ENCODE measurements at places on chromosomes 11 and 22.
A peak's percentile ranks its signal among the peaks of the same experiment; 100 is the strongest.

DNA sequence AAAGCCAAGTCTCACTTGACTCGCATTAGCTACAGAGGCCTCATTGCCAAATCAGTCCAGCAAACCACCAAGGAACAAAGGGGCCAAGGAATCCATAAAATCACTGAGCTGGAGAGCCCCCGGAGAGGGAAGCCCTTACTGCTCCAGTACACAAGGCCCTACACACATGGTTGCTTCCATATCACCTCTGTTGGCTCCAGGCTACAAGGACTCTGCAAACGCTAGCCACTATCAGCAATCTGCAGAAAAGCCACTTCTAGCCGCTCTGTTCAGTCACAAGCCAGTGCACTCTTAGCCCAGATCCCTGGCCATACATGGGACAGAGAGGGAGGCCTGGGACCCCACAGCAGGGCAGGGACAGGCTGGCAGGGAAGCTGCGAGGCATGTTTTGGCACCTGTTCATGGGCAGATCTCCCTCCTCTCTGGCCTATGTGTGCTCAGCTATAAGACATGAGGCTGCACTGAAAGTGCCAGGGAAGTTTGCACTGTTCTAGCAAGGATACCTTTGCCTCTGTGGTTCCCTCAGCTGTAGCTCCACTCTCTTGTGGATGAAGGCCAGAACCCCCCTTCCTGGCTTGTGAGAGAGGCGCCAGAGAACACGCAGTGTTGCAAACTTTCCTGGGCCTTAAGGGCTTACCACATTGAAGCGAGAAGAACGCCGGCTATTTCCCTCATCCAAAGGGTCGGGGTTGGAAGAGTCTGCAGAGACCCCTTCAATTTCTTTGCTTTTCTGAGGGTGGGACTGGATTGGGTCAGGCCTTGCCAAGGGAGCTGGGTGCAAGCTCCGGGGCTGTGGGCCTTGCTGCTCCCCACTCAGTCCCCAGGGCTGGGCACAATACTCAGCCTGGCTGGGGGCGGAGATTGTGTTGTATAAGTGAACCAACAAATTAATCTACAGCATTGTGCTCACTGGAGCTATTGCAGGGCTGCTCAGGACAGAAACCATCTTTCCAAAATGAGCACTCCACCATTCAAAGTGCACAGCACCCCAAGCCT is 108.7 kb upstream of the PITPNB start:
- peak; percentile 56 for DNase-seq

- DNase-seq = no peak
Measured at GRCh38 chr22:22753526-22754267, 109.3 kb downstream of the GGTLC2 start.

DNA sequence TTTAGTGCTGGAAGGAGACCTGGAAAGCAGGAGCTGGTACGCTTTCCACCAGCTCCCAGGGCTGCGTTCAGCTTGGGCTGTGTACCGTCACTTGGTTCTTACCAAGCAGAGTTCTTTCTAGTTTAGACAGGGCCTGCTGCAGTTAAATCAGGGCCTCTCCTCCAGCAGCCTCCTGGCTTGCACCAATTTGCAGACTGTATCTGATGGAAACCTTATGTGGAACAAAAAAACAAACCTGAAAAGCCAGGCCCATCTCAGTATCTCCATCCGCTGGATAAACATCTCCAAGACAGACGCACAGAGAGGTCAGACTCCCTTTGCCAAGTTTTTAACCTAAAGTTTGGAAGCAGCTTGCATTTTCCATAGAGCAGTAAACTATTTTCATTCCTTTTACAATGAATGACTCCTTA is 288.6 kb upstream of the SORL1-AS1 start:
- no peak for DNase-seq

GRCh38 chr22:44668190-44668885 is 33.7 kb upstream of the PRR5 start:
- DNase-seq = no peak

GRCh38 chr11:12246147-12246546 is 131.2 kb upstream of the PARVA start:
- no peak for DNase-seq

DNA sequence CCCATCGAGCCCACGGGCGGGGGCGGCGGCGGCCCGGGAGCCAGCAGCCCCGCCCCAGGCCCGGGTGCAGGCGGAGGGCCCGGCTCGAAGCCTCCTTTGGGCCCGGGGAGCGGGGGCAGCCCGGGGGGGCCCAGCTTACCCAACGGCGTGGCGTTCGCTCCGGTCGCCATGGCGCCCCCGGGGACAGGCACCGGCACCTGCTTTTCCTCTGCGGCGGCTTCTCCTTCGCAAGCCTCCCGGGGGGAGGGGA is 194 bp downstream of the SF1 start:
- no peak for DNase-seq

- DNase-seq = no peak
Measured at GRCh38 chr11:2362414-2362813, 14.7 kb upstream of the CD81 start.

- DNase-seq = no peak
Measured at GRCh38 chr11:10050561-10050960, 243.5 kb downstream of the SBF2 start.

DNA sequence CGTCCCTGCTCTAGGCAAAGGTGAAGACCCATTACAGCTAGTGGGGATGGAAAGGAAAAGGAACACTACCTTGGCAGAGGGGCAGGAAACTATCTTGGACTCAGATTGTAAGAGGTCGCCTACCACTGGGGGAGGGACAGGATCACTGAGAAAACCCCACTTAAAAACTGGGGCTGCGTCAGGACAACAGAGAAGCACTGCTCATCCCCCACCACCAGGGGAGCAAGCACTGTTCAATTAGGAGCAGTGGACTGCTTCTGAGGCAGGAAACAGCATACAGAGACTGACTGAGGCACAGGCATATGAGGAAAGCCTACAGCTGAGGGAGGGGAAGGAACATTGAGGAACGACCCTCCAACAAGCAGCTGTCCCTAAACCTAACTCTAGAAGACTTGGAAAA is 20.8 kb upstream of the DLAT start:
- DNase-seq = no peak

DNA sequence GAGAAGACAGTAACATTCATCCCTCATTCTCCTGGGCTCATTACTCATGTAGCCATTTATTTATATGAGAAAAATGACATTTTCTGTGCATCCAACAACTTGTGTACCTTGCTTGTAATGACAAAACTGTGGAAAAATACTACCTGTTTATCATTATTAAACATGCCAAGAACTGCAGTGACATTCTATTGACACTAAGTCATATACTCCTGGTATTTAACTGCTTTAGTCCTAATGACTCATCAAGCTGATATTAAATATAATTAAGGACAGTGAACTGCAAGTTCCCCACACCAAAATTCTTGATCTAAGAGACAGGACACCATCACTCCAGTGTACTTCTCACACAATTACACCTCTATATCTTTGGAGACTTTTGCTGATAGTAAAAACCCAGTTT is 1328.7 kb upstream of the RAG2 start:
- DNase-seq = no peak

- no peak for DNase-seq
Measured at GRCh38 chr11:62360685-62361084, 23.4 kb downstream of the ASRGL1 start.

DNA sequence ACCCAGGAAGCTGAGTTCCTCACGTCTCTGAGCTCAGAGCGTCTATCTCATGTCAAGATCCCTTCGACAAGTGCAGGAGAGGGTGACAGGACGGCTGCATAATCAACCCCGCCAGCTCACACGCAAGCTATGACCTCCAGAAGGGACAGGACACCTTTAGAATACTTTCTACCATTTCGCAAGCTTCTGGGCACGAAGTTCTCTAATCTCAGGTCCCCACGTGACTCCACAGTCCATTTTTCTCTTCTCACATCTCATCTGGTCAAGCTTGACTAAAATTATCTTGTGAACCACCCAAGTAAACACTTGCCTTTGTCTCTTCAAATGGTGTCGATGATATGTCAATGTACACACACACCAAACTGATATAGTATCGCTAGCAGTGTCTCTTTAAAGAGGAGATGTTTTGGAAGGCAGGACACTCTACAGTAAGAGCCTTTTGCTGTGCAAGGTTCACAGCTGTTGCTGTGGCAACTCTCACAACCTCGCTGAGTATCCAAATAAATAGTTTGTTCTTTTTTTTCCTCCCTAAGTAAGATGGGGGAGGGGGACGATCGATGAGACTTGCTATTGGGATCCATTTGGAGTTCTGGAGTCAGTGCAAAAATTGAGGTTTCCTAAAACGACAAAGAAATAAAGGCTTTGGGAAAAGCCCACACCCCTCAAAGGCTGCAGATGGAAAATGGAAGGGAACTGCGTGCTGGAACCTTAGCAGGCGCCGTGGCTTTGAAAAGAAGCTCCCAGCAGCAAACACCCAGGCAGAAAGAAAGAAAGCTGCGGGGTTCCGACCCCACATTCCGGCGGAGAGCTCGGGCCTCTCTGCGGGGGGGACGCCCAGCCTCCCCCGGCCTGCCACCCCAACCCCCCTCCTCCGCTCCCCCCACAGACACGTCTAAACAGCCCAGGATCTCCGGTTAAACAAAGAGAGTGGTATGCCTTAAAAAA is 215.4 kb upstream of the UBASH3B start:
- DNase-seq = peak; percentile 12

- DNase-seq = peak; percentile 86
Measured at GRCh38 chr22:37742376-37743171, 45.7 kb downstream of the TRIOBP start.

DNA sequence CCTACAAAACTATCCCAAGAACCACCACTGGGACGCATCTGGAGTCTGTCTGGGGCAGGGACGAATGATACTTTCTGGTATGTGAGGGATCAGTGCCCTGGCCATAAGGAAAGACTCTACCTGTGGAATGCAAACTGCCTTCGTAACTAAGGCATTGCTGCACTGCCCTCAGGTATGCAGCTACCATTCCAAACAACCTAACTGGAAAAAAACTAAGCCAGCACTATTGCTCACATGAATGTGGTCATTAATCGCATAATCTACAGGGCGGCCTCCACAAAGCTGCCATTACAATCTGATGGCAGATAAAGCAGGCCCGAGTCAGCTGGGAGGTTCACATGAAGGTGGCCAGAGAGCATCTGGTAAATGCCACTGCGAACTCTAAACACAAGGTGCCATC is 3.9 kb downstream of the PACSIN2 start:
- DNase-seq = no peak

GRCh38 chr22:48425641-48426040 is 1402.0 kb downstream of the BRD1 start:
- no peak for DNase-seq

GRCh38 chr11:85685820-85686459 is at the start of gene CCDC89:
CCDC89 (minus strand) TSS chr11:85686195; CDS start chr11:85686130, 65 bp downstream.
- DNase-seq = peak; percentile 96

DNA sequence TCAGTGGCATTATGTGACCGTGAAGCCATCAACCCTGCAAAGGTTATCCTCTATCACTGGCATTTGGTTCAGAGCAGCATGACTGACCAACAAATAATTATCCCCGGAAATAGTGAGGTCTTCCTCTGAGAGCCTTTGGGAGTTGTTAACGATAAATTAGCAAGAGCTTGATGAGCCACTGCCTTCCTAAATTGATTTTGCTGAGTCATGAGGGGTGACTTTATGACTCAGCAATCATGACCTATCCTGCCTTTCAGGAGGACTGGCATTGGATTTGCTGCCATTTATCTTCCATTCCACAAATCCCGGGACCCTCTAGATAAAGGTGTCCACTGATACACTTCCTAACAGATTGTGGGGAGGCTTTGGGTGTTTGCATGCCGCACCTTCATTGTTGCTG is 80.8 kb upstream of the MTNR1B start:
- no peak for DNase-seq

- no peak for DNase-seq
Measured at GRCh38 chr11:88521399-88521798, 183.9 kb upstream of the CTSC start.

GRCh38 chr11:126109941-126110731 is 47.5 kb upstream of the CDON start:
- no peak for DNase-seq

GRCh38 chr11:134041791-134042696 is 26.8 kb upstream of the JAM3 start:
- no peak for DNase-seq

DNA sequence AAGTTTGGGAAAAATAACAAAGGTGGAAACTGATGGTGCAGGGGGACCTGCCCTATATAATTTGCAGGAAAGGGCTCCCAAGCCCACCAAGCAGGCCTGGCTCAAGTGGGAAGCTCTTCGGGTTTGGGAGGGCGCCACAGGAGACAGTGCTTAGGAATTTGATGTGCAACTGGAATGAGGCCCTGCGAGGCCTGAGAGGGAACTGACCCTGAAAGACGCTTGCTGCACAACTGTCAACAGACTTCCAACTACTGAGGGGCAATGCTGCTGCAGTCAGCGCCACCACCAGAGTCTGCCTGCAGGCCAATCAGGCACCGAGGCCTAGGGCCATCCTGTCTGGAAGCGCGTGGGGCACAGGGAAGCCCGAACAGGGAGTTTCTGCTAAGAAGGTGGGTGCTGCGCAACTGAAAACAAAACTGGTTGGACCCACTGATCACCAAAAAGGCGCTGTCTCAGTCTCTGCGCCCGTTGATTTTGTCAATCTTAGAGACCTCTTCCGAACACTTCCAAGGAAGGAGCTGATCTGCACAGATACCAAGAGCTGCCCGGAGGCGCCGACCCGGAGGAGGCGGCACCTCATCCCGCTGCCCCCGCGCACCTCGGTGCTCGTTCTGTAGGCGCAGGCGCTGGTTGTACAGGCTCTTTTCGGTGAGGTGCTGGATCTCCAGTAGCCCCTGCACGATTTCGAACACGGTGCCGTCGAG is 667 bp downstream of the DGCR6L start:
- DNase-seq = no peak

GRCh38 chr11:34999453-34999852 is 83.0 kb downstream of the PDHX start:
- no peak for DNase-seq

DNA sequence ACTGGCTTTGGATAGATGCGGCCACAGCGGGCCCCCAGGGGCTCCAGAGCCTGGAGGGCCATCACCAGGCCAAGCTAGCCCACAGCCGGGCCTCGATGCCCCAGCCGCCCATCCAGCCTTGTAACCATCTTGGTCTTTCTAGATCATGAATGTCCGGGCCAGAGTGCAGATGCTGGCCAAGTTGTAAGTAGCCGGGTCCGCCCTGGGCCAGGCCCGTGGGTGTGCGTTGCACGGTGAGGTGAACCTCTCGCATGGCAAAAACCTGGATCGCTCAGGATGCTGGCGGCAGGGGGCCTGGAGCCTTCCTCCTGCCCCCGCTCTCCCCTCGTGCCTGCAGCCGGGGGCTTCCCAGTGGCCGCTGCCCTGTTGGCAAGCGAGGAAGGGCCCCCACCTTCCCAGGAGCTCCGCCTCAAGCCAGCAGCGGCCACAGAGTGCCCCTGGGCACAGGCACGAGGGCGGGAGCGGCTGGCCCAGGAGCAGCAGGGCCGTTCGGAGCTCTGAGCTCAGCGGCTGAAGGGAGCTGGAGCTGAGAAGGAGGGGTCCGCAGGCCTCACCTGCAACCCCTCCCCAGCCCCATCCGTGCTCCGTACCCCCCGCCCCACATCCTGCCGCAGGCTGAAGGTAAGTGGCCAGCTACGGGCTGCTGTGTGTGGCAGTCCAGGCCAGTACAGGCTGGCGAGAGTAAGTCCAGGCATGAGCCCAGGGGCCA is 10.9 kb upstream of the MRPL23 start:
- DNase-seq = no peak

GRCh38 chr22:50678651-50679521 is 6.3 kb downstream of the SHANK3 start:
- no peak for DNase-seq

- DNase-seq = no peak
Measured at GRCh38 chr22:24775769-24776492, 1.4 kb upstream of the PIWIL3 start.

GRCh38 chr22:25564979-25565677 is 653 bp downstream of the GRK3 start:
- DNase-seq = no peak

GRCh38 chr11:44134625-44135024 is 39.1 kb downstream of the EXT2 start:
- no peak for DNase-seq
